Effector memory CD4-positive, alpha-beta T cell (primary cell): ENCODE measurements at places on chromosomes 6 and 20.

- no peak for DNase-seq
Measured at GRCh38 chr6:130516604-130517003, 150.8 kb downstream of the TMEM200A start.

- DNase-seq: no peak
Measured at GRCh38 chr20:58416057-58416456, 27.0 kb downstream of the VAPB start.

GRCh38 chr6:70221025-70221714 lies 81.7 kb downstream of the COL9A1 start:
- DNase-seq: no peak

- no peak for DNase-seq
Measured at GRCh38 chr6:107064579-107065065, 36.6 kb downstream of the MTRES1 start.
